Umbilical cord (tissue), 2 donors: ENCODE measurements at places on chromosomes 1 and 21. TPM values are rescaled to one million over a fixed set of nuclear protein-coding genes. Genes with fewer than 3 reads are reported as not detected.

The FCER1A gene
- 2.9 TPM for total RNA-seq

The CFH gene
- 60.4 TPM for total RNA-seq

The GNAI3 gene
- 16.9 TPM for total RNA-seq

The MFAP2 gene
- 29.4 TPM for total RNA-seq

The BCL2L15 gene
- total RNA-seq, result 3.6 TPM

The BNIPL gene
- 13.7 TPM for total RNA-seq

The TMEM200B gene
- 14.0 TPM for total RNA-seq

The UBL4B gene
- total RNA-seq, result not detected

The DCST1 gene
- total RNA-seq, result not detected

The PRAMEF15 gene
- 0.48 TPM for total RNA-seq

The RIPPLY3 gene
- total RNA-seq, result not detected

The AMY2A gene
- total RNA-seq, result 26.2 TPM

The PLA2G2D gene
- not detected for total RNA-seq

The DISC1 gene
- total RNA-seq, result 17.3 TPM

The CTPS1 gene
- total RNA-seq, result 35.2 TPM
